ENCODE measurements at places on chromosomes 16 and 17.

- DNase-seq: no peak
Observed at GRCh38 chr17:73974536-73974935, 228.9 kb upstream of the RPL38 start.

DNA sequence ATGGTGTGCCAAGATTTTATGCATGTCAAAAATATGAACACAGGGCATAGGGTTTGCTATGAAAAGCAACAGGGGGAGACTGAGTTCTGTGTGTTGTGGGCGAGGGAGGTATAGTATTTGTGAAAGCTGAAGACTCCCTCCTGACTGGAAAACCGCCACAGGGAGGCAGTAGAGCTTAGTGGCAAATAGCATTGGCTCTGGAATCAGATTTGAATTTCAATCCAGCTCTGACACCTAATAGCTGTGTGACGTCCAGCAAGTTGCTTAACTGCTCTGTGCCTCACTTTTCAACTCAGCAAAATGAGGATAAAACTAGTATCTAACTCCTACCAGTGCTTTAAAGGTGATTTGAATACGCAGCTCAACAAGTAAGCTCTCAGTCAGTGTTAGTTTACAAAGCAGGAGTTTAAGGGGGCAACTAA is 22.0 kb downstream of the KPNA2 start:
- peak; percentile 13 for DNase-seq

DNA sequence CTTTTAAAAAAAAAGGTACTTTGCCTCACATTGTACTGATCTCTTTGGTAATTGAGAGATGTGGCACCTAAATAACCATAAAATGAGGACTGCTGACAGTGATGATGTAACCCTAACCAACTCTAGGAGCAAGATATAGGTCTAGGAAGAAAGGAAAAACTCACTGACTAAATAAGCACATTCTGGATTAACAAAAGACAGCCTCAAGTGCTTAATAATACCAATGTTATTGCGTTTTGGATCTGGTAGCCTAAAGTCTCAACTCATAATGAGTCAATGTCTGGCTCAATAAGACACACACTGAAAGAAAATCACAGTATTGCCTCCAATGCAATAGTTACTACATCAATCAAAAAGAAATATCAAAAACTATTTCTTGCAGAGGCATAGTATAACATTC is 3.0 kb downstream of the ERN1 start:
- no peak for DNase-seq

DNA sequence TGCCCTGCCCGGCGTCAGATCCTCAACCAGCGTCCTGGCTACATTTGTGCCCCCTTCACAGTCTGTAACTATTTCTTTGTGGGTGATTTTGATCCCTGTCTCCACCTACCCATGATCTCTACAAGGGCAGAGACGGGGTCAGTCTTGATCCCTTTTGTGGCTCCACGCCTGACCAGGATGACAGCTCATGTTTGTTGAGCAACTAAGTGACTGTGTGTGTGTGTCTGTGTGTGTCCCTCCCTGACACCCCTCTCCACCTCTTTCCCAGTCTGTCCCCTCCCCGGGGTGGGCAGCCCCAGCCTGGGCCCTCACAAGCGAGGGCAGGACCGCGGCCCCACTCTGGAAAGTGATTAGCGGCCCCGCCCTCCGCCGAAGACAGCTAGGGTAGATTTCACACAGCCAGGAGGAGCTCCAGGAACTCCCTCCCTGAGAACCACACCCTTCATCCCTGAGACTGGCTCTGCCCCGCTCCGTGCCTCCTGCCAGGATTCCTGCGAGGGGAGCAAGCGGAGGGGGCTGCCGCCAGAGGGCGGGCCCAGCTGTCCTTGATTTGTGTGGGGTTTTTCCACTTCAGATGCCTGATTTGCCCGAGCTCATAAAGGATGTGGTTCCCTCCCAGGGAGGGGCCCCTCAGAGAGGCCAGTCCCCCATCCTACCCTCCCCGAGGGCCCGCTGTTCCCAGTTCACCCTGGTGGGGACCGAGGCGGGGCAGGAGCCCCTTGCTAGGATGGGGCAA is 5.3 kb upstream of the HS3ST6 start:
- no peak for DNase-seq

DNA sequence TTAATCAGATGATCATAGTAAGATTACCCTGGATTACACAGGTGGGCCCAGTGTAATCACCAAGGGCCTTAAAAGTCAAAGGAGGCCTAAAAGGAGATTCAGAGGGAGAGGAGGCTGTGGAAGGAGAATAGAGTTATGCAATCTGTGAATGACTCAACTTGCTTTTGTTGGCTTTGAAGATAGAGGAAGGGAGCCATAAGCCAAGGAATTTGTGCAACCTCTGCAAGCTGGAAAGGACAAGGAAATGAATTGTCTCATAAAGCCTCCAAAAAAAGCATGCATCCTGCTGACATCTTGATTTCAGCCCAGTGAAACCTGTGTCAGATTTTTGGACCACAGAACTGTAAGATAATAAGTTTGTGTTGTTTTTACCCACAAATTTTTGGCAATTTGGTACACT is 109.6 kb downstream of the CNTNAP4 start:
- DNase-seq: no peak

DNA sequence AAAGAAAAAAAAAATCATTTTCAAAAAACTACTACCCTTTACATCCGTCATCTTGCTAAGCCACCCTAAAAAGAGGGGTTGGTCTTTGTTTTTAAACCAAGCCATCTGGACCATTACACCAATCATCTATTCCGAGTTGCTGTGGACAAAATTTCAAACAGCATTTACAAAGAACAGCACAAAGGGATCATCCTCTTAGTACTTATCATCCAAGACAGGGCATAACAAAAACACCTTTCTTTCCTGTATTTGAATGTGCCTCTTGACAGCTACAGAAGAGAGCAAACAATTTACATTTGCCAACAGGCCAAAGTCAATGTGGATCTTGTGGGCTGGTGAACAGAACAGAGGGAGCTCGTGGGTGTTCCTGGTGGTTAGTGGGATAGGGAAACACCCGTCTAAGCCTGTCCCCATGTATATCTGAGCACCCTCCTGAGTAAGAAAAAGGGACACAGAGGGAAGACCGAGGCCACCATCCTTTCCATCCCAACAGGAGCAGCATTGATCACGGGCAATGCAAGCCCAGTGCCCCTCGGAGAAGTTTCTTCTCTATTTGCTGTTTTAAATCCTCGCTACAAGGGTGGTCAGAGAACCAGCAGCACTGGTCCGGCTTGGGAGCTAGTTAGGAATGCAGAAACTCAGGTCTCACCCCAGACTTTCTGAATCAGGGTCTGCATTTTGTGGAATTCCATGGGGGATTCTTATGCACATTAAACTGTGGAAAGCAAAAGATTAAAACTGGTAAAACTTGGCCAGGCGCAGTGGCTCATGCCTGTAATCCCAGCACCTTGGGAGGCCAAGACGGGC is 1.9 kb downstream of the SLC39A11 start:
- DNase-seq: no peak

DNA sequence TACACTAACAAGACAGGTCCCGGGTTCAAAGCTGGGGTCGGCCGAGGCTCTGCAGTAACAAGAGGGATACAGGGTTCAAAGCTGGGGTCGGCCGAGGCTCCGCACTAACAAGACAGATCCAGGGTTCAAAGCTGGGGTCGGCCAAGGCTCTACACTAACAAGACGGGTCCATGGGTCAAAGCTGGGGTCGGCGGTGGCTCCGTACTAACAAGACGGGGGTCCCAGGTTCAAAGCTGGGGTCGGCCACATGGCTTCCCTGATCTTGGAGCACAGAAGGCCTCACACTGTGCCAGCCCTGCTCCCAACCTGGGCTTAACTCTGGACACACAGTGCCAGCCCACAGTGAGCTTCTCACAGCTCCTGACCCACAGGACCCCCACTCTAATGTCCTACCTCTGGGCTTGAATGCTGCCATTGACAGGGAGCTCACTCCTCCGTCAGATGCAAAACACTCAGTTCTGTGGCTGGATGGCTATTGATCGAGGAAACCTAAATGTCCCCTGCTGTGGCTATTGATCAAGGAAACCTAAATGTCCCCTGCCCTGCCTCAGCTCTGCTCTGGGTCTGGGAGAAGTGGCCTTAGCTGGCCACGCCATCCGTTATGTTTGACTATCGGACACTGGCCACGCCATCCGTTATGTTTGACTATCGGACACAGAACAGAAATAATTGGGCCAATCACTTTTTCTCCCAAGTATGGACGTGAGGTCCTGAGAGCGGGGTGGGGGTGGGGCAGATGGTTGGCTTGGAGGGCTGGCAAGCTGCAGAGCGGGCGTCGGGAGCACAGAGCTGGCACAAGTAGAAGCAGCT is 54.6 kb upstream of the DOC2B start:
- no peak for DNase-seq

- no peak for DNase-seq
Observed at GRCh38 chr17:17500999-17501605, 4.9 kb upstream of the RASD1 start.

DNA sequence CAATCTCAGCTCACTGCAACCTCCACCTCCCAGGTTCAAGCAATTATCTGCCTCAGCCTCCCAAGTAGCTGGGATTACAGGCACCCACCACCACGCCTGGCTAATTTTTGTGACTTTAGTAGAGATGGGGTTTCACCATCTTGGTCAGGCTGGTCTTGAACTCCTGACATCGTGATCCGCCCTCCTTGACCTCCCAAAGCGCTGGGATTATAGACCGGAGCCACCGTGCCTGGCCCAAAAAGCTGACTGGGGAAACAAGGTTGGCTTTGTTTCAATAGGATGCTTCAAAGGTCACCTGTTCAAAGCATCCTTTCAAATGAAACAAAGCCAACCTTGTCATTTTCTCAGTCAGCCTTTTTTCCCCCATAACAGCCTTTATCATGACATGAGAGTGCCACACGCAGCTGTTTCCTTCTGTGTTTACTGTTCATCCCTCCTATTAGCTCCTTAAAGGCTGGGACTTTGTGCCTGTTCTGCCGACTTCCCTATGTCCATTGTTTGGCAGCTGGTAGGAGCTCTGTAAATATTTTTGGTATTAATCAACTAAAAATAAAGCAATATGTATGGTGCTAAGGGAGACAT is 51.1 kb downstream of the ADAMTS18 start:
- no peak for DNase-seq

DNA sequence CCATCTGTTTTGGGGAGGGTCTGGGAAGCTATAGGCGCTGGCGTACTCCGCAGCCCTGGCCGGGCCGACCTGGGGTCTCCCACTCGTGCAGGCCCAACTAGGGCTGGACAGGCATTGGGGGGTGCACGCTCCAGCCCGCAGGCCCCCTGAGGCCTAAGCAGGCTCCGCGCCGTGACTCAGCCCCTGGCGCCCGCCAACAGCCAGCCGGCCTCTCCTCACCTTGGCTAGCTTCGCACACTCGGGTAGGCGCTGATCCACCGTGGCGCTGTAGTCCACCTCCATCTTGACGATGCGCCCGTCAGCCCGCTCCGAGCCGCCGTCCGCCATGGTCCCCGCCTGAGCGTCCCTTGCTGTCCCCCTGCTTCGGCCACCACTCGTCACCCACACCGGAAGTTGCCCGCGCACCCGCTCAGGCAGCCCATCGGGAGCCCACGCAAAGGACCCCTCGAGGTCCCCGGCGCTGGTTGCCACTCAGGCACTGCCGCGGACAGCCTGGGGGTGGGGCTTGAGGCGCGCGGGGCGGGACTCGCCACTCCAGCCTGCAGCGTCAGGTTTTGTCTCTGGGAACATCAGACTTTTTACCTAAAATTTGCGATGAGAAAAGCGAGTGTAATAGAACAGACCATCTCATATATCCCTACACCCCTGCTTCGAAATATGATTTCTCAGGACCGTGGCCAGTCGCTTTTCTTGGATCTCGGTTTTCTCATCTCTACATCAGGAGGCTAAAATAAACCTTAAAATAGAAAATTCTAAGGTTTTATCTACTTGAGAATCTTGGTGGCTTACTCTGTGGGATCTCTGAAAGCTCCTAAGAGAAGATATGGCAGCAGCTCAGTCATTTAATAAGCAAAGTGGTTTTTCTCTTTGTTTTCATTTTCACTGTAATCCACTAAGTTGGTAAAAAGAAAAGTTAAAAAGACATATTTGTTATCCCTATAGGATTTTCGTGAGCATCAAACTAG is at the start of gene PSMD12:
Gene PSMD12, minus strand, starts transcription at position 385 of the 965 bp plus-strand sequence. Its CDS starts 58 bp downstream, at position 327.
- DNase-seq: peak; percentile 87

Data from stimulated activated CD8-positive, alpha-beta memory T cell treated with anti-CD3 and anti-CD28 coated beads, Interleukin-7, amount 100 ng/mL, for 4 hours (primary cell).